ENCODE measurements at places on chromosomes 6 and 20. TPM values are rescaled to one million over a fixed set of nuclear protein-coding genes. Genes with fewer than 3 reads are reported as not detected.

The IL20RA gene
- polyA plus RNA-seq, result 0.98 TPM

The DNAH8 gene
- 0.17 TPM for polyA plus RNA-seq

GRCh38 chr6:33718713-33719112 lies 7.2 kb upstream of the UQCC2 start:
- no peak for DNase-seq

DNA sequence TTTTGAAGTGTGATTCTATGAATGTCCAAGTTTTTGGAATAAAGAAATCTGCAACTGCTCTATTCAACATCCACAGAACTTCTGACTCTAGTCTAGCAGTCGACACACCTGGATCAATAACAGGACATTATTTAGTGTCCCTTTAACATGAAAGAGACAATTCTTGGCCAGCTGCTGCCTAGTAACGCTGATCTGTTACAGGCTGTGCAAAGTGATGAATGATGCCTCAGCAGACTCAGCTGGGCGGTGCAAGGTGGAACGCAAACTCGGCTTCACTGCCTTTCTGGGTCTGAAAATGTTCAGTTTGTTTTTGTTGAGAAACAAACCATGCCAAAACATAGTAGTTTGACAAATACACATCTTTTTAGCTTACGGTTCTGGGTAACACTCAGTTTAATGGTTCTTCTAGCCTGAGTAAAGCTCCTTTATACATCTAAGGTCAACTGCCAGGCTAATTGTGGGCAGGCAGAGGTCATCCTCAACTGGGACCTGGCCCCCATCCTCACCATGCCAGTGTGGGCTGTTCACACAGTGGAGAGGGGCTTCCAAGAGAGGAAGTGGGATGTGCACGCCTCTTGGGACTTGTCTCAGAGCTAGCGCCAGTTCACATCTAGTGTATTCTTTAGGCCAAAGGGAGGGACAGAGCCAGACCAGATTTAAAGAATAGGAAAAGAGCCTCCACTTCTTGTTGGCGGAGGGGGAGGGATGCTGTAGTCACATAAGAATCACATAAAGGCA lies 879.7 kb downstream of the QKI start:
- no peak for DNase-seq

- DNase-seq, result no peak
Measured at GRCh38 chr20:36542516-36543183, 1.3 kb downstream of the MYL9 start.

- DNase-seq, result no peak
Measured at GRCh38 chr6:437037-437392, 45.5 kb downstream of the IRF4 start.

The CST7 gene
- 0.61 TPM for polyA plus RNA-seq

- DNase-seq, result no peak
Measured at GRCh38 chr20:4153251-4153650, 137.9 kb upstream of the RNF24 start.

GRCh38 chr20:51334609-51335008 lies 207.9 kb downstream of the NFATC2 start:
- no peak for DNase-seq

- no peak for DNase-seq
Measured at GRCh38 chr6:108862479-108863191, 14.4 kb downstream of the ARMC2 start.

The DBNDD2 gene
- polyA plus RNA-seq, result 27.0 TPM

DNA sequence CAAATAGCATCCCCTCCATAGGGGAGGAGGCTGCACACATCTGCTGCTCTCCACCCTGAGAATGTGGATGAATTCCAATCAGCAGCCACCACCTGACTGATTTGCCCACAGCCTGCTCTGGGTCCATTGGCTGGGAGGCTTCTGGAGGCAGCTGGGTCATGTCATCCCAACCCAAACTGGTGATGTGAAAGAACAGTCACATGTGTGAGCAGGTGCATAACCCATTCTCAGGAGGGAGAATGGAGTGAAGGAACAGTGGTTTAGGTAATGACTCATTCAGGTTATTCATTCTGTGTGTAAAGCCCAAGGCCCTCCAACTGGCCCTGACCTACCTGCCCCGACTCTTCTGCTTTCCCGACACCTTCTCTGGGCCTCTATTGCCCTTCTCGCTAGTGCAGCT lies 90.9 kb upstream of the GCM1 start:
- no peak for DNase-seq

The LRFN2 gene
- 1.0 TPM for polyA plus RNA-seq

The RIPOR3 gene
- 6.8 TPM for polyA plus RNA-seq

DNA sequence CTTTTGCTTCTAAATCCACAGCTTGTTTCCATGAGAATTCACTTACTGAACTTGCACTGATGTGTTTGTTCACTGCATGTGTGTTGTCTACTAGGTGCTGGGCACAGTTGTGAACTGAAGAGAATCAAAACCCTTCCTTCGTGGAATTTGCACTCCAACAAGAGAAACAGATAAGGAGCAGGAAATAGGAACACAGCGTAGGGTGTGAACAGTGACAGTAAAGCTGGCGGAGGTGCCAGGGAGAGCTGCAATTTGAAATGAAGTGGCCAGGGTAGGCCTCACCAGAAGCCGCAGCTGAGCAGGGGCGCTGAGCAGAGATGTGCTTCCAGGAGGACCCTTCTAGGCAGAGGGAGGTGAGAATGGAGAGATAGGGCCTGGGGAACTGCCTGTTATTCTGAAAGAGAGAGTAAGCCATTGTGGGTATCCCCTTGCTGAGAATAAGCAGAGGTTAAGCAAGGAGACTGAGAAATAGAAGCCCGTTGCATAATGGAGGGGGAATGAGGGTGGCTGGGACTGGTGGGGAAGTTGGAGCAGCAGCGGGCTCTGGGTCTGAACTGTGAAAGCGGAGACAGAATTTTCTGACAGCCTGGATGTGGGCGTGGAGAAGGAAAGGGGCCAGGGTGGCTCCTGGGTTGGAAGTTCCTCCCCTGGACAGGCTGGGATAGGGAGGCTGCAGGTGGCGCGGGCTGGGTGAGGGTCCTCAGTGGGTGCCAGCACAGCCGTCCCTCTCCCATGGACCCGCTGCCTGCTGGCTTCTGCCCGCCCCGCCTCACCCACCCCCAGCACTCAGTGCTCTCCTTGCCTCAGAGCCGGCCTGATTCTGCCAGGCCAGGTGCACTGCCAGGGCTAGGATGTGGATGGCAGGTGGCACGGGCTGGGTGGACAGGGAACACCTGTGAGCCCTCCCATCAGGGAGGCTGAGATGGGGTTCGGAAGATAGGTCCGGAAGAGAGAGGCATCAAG lies 114.7 kb upstream of the AFDN start:
- DNase-seq, result no peak

The HRH3 gene
- polyA plus RNA-seq, result not detected

GRCh38 chr6:137341681-137342195 lies 122.6 kb upstream of the IFNGR1 start:
- DNase-seq, result no peak

The RAB44 gene
- 0.08 TPM for polyA plus RNA-seq

The NHLRC1 gene
- 2.1 TPM for polyA plus RNA-seq

DNA sequence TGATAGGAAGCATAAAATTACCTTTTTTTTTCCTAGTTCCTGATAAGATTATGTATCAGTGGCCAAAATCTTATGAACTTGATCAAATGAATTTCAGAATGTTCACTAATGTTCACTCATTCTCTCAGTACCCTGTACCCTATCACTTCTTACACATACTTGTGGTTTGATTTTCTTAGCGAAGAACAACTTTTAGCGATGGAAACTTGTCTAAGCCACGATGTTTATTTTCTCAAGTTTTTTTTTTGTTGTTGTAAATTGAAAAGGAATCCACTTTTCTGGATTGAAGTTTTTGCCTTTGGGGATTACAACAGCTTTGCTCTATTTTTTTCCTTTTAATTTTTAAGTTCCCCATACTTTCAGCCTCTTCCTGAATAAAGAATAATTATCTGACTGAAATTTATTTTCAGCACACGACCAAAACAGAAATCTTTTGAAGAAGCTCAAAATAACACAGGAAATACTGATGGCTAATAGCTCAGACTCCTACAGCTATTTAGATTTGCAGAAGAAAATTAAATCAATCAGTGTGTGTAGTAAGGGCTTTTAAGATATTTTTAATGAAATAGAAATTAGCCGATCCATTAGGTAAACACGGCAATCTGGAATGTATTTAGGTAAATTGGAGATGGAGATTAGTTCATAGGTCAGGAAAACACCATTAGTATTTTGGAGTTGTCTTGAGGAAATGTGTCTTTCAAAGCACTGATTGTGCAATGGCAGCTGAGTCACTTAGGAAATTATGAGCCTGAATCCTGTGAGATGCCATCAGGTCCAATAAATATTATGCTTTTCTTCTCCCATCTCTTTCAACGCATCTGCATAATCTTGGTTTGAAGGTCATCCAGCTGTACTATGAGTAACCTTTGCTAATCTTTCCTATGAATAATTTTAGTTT lies 217.5 kb downstream of the GJA1 start:
- no peak for DNase-seq

Measured in right renal pelvis (tissue), 4 donors.